ENCODE measurements at places on chromosomes 2 and 18.

GRCh38 chr2:190781604-190782198 is 98.9 kb upstream of the GLS start:
- no peak for DNase-seq

DNA sequence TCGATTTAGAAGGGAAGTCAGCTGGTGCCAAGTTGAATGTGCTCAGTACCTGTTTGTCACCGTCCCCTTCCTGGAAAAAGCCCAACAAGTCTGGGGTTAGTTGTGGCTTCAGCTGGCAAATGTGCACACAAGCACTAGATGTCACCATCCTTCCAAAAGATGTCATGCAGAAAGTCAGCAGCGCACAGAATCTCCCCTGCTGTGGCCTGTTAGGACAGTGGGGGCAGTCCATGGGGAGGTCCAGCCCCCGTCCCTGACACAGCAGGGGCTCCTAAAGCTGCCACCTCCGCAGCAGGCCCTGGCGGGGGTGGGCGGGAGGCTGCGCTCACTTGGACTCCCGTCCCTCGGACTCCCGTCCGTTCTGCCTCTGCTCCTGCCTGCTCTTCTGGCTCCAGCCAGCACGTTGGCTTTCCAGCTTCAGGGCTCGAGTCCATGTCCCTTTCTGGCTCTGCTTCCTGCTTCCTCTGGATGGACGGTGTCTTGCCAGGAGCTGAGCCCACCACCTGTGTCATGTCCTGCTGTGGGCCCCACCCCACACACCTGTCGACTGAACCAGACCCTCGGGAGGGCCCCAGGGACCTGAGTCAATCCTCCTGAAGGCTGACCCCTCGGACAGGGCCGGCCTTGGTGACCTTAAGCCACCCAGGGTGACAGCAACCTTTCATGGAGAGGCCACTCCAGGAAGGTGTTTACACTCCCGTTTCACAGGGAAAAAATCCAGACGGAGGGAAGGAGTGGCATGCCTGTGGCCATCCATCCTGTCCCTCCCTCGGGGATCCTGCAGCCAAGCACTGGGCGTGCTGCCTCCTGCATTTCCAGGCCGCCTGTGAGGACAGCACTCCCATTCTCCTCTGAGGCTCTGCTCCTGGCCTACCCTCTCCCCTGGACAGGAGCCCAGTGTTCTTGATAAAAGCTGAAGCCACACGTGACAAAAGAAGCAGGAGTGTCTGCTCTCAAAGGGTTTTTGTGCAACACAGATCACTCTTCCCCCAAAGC is 8.5 kb downstream of the RAB17 start:
- DNase-seq: no peak

DNA sequence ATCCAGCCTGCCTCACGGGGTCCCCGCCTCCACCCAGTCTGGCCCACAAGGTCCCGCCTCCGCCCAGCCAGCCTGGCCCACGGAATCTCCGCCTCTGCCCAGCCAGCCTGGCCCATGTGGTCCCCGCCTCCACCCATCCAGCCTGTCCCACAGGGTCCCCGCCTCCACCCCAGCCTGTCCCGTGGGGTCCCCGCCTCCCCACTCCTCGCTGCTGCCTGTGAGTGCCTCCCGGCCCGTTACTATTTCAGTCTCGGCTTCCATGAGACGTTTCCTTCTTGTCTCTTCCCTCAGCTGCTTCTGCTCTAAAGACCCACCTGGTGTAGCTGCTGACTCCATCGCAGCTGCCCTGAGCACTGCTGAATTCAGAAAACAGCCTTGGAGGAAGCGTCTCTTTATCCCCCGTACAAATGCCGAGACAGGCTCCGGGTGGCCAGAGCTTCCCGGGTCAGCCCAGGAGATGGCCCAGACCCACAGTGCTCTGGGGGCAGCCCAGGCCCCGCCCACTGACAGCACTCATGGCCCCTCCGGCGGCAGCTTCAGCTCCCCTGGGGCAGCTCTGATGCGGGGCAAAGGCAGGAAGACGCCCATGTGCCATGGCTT is 69.8 kb downstream of the NFATC1 start:
- no peak for DNase-seq

- DNase-seq: no peak
Measured at GRCh38 chr2:120520929-120521912, 175.3 kb downstream of the INHBB start.

DNA sequence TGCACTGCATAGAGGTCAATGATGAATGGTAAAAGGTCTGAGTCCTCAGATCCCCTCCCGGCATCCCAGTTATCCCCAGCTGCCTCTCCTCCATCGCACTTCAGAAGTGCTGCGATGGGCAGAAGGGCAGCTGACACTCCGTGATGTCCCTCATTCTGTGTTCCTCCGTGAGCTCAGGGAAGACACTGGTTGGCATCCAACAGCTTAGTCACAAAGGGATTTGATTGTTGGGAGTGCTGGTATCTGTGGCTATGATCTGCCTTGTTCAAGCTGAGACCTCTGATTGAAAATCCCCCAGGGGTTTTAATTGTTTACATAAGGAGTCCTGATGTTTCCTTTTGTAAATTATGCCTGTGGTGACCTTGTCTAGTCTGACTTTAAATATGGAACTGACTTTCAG is 19.0 kb upstream of the SAG start:
- DNase-seq: peak; percentile 8

- DNase-seq: no peak
Measured at GRCh38 chr2:64989982-64990614, 899 bp downstream of the SLC1A4 start.

DNA sequence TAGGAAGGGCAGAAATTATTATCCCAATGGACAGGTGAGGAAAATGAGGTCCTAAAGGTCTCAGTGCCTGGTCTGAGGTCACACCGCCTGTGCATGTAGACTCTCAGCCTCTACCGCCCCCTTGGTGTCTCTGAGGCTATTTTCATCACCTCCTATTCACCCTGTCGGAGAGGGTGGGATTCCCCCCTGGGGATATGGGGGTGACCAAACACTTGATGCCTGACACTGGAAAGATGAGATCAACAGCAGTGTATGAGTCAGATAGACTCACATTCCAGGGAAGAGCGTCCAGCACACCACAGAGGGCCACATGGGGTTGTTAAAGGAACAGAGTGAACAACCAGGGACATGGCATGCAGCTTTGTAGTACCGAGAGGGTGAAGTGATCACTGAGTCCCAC is 199.7 kb downstream of the SMAD2 start:
- DNase-seq: no peak

GRCh38 chr2:240227538-240228428 is 87.3 kb upstream of the OTOS start:
- no peak for DNase-seq

GRCh38 chr2:164203131-164203530 is 418.2 kb downstream of the GRB14 start:
- no peak for DNase-seq

- no peak for DNase-seq
Measured at GRCh38 chr2:170530803-170531564, 184.2 kb upstream of the SP5 start.

GRCh38 chr2:235513984-235514626 is 20.3 kb downstream of the AGAP1 start:
- DNase-seq: no peak

- DNase-seq: no peak
Measured at GRCh38 chr2:205535001-205535400, 147.3 kb upstream of the NRP2 start.

GRCh38 chr2:184452907-184453306 is 145.4 kb upstream of the ZNF804A start:
- no peak for DNase-seq

DNA sequence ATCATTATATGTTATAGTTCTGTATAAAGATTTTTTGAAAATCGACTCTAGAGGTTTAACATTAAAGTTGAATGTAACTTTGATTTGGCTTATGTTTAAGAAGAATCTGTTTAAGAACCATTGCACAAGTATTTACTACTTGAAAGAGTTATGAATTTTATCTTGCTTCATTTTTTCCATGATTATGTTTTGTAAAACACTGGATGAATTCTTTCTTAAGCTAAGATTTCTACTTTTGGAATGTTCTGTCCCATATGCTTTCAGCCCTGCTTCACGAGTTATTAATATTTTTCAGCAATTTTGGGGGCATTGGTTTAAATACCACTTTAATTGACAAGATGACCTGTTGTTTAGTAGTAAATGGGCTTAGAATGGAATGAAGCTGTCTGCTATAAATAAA is 56.7 kb upstream of the STON1 start:
- DNase-seq: no peak

GRCh38 chr2:119190321-119191111 is 32.0 kb upstream of the C1QL2 start:
- DNase-seq: no peak

- DNase-seq: no peak
Measured at GRCh38 chr2:231250146-231250545, 51.7 kb downstream of the ARMC9 start.

- DNase-seq: no peak
Measured at GRCh38 chr18:9329471-9329870, 5.1 kb upstream of the TWSG1 start.

- no peak for DNase-seq
Measured at GRCh38 chr2:58019229-58019628, 27.4 kb upstream of the VRK2 start.

DNA sequence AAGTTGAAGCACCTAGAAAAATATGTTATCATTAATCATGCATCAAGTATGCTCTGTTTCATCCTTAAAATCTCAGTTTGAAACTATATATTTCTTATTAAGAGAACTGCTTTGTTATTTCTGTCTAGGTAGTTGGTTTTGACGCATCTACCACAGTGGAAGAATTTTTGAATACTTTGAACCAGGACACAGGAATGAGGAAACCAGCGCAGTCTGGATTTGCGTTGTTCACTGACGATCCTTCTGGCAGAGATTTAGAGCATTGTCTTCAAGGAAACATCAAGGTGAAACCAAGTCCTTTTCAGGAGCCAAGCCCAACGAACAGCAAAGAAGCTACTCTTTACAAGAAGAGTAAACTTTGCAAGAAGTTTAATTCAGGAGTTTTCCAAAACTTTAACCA is 30.1 kb upstream of the DYNC2LI1 start:
- DNase-seq: no peak

- no peak for DNase-seq
Measured at GRCh38 chr18:41659438-41660130, 295.4 kb upstream of the PIK3C3 start.

DNA sequence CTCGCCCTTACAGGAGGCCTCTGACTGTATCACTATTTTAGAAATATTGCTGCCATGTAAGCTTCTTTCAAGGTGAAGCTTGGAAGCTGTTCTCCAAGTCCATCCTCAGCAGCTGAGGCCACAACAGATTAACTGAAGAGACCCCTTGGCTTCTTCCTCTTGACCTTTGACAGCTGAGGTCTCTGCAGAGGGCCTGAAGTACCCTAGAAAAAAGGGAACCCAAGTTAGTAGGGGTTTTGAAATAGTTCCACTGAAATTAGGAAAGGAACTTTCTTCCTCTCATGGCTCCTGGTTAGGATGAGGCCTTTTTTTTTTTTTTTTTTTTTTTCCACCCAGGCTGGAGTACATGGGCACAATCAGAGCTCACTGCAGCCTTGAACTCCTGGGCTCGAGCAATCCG is 15.5 kb upstream of the IHH start:
- DNase-seq: no peak

- no peak for DNase-seq
Measured at GRCh38 chr18:22613058-22613690, 195.5 kb upstream of the CTAGE1 start.

DNA sequence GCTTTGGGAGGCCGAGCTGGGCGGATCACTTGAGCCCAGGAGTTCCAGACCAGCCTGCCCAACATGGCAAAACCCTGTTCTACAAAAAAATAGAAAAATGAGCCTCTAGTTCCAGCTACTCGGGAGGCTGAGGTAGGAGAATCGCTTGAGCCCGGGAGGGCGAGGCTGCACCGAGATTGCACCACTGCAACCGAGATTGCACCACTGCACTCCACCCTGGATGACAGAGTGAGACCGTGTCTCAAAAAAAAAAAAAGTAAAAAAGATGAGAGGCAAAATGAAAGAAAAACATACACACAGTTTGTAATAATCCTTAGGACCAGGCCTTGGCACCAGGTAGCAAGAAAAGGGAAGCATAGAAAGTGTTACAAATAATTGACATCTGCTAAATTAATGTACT is 22.0 kb downstream of the RBM43 start:
- no peak for DNase-seq

DNA sequence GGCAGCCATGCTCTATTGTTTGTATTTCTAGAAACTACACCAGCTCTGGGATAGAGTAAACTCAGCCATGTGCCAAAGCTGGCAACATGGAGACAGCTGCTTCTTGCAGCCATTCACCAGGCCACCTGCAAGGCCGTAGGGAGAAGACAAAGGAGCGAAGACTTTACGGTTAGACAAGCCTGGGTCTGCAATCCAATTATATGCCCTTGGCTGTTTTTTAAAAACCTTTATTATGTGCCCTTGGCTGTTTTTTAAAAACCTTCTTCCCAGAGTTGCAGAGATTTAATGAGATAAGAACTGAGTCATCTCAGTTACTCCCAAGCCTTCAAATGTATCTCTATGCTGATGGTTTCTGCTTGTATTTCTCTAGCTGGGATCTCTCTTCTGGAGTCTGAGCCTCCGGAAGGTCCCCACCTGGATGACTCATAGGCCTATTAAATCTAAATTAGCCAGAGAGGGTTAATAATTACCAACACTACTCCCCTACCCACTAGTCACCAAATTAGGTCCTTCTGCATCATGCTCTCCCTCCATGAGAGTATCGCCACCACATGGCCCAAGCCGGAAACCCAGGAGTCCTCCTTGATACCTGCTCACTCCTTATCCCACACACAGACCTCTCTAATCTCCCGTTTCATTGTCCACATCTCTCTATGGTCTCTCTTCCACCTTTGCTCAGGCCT is 17.5 kb upstream of the DPP4 start:
- DNase-seq: no peak

DNA sequence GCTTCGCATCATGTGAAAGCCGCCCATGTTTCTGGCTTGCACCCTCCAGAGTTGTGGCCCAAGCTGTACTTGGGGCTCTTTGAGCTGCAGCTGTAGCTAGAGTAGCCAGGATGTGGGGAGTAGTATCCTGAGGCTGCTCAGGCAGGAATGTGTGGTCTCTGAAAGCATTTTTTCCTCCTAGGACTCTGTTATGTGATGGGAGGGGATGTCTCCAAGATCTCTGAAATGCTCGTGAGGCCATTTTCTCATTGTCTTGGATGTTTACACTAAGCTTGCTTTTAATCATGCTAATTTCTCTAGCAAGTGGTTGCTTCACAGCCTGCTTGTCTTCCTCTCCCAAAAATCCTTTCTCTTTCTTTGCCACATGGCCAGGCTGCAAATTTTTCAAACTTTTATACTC is 687.6 kb downstream of the DCDC2C start:
- no peak for DNase-seq

DNA sequence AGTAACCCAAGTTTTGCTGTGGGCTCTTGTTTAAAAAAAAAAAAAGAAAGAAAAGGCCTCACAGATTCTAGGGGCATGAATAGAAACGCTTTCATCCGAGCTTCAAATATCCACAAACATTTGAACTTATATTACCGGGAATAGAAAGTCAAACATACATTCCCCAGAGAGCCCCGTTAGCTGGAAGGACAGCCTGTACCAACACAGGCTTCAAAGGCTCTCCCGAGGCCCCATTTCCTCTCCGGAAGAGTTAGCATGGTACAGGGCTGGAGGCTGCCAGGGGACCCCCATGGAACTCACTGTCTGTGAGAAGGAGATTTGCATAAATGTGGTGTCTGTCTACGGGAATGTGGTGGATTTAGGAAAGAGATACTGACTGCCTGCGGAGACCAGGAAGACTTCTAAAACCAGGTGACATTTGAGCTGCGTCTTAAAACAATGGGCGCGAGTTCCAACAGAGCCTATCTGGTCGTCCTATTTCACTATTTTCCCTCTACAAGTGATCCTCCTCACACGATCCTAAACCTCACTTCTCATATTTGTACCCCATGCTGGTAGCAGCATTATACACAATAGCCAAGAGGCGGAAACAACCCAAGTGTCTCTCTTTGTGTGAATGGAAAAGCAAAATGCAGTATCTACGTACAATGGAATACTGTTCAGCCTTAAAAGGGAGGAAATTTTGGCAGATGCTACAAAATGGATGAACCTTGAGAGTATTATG is 820 bp upstream of the MATN3 start:
- no peak for DNase-seq

Measured in NCI-H1417 treated with DMSO at 0.1 percent for 48 hours (cell line).